ENCODE measurements at places on chromosomes 2 and 18.

GRCh38 chr2:229818230-229818629 is 103.6 kb downstream of the TRIP12 start:
- no peak for DNase-seq

GRCh38 chr2:173175222-173175621 is 99.6 kb downstream of the MAP3K20 start:
- DNase-seq = no peak

DNA sequence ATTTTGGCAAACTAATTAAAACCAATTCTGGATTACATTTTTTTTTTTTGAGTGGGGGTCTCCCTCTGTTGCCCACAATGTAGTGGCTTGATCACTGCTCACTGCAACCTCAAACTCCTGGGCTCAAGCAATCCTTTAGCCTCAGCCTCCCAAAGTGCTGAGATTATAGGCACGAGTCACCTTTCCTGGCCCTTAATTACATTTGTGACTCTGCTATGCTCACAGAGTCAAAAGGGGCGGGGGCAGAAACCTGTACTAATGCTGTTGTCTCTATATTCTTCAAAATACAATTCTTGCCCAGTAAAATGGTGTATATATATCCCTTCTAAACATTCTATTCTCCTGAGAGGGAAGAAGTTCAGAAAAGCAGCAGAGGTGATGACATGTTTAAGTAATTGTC is 23.2 kb downstream of the PRKD3 start:
- DNase-seq = no peak

- no peak for DNase-seq
Measured at GRCh38 chr2:110804915-110805314, 72.5 kb downstream of the ACOXL start.

DNA sequence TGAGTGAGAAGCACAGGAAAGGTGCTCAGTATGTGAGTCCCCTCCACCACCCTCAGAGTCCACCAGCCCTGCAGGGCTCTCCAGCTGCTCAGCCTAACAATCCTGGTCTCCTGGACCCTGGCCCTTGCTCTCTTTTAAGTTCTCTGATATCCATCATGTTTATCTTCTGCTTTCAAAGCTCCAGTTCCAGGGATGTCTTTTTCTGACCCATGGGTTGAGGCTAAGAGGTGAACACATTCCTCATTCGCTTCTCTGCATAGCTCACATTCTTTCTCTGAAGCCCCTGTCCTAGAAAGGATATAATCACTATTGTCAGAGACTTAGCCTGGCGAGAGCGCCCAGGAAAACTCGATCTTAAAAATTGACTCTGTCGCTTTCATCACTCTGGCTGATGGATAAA is 86.4 kb downstream of the ARL4C start:
- no peak for DNase-seq

- no peak for DNase-seq
Measured at GRCh38 chr2:99691926-99692325, 202.1 kb upstream of the REV1 start.

DNA sequence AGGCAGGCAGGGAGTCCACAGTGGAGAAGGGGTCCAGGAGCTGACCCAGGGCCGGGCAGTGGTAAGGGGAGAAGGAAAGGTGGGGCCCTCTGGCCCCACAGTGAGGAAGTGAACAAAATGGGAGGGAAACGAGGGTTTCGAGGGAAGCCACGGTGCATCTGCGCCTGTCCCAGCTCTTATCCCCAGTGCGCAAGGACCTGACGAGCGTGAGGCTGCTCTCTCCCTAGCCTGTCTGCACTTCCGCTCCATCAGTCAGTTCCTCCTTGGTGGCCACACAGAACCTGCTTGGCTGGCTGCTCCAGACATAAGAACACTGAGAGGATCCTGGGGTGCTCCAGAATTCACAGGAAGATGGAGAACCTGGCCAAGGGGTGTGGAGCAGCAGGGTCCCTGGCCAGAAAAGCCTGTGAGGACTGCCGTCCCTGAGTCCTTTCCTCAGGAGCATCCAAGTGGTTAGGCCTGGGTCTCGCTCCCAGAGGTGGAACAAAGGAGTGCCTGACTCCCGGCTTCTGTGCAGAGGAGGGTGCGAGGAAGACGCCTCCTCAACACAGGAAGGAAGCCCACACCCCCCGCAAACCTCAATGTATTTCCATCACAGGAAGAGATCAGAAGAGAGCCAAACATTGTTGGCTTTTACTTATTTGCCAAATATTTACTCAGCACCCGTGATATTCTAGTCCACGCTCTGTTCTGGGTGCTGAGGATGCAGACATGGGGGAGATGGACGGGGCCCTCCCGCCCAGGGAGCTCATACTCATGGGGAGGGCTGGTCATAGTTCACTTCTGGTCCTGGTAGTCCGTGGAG is 43.7 kb upstream of the SEMA4C start:
- peak; percentile 21 for DNase-seq

DNA sequence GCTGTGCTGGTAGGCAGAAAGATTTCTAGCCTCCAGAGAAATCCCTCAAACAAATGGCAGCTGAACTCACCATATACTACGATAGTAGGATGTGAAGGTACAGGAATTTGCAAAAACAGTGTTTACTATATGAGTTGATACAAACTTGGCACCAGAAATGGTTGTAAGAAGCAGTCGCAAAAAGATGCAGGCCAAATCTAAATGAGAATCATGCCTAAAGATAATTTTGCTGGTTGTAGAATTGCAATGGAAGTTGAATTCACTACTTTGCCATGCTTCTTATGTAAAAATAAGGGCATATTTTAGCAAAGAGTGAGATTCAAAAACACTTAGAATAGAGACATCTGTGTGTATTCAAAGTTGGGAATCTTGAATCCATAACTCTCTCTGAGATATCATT is 924.7 kb downstream of the SUCLG1 start:
- no peak for DNase-seq

DNA sequence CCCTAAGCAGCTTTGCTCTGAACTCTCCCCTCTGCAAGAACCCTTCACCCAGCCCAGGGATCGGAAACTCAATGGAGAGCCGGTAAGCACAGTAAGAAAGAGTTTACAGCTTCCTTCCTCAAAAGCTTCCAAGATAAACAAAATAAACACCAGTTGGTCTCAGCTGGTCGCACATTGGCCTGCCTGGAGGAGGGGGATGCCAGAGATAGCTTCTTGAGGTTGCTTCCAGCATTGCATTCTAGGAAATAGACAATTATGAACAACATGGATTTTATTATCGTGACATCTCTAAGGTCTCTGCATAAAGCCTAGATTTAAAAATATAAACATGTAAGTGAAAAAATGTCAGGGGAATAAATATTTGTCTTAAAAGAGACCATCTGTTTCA is 141.5 kb upstream of the PKDCC start:
- no peak for DNase-seq

DNA sequence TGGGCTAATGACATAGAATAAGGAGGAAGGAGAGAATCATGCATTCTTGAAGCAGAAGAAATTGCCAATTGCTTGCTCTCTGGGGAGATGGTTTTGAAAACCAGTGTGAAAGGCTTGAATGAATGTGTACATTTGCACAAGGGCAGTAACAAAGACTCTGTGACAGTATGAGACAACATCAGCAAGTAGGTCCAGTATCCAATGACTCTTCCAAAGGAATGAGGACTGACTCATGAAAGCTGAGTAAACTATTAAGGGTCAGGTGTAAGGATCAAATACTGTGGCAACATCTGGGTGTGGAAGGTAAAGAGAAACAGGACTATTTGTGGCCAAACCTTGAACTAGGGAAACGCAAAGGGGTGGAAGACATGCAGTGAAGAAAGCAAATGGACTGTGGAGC is 886.0 kb upstream of the CHAC2 start:
- DNase-seq = no peak

GRCh38 chr2:45938649-45939511 is 287.4 kb downstream of the PRKCE start:
- no peak for DNase-seq

DNA sequence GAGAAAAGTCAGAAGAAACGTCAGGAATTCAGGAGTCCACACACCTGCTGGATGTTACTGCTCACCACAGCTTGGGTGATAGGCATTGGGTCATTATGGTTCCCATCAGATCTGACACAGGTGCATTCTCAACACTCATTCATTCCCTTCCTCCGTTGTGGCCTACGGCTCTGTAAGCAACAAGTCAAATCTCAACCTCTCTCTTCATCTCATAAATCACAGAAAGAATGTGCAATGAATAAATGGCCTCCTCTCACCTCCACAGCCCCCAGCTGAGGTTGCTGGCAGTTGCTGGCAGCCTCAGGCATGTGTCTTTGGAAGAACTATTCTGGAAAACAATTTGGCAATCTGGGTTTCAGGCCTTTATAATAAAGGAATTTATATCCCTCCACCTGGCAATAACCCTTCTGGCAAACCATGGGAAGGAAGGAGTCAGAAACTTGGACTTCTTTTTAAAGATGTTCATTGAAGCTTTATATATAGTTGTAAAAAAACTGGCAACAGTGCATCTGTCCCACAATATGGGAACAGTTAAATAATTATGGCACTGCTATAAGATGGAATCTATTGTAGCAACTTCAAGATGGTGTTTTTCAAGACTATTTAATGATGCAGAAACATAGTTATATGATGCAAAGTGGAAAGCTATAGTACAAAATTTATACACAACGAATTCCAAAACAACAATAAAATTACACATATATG is 175.4 kb downstream of the ANAPC1 start:
- no peak for DNase-seq

DNA sequence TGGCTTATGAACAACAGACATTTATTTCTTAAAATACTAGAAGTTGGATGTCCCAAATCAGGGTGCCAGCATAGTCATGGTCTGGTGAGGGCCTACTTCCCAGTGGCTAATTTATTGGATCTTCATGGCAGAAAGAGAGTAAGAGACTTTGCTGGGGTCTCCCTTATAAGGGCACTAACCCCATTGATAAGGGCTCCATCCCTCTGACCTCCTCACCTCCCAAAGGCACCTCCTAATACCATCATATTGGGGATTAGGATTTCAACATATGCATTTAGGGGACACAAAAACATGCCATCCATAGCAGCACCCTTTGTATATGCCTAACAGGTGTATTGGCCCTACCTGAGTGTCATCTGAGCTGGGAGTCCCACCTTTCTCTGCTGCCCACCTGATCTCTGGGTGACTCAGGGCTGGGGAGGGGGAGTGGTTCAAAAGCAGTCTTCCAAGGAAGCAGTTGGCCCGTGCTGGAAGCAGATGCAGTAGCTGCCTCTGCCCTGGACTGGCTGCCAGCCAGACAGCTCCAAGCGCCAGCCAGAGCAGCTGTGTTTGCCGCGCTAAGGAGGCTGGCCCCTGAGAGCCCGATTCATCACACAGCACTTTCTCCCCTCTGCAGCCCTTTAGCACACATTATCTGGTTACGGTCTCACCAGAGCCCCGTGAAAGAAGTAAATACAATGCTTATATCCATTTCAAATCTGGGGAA is 84.6 kb downstream of the SMAD7 start:
- DNase-seq = no peak

DNA sequence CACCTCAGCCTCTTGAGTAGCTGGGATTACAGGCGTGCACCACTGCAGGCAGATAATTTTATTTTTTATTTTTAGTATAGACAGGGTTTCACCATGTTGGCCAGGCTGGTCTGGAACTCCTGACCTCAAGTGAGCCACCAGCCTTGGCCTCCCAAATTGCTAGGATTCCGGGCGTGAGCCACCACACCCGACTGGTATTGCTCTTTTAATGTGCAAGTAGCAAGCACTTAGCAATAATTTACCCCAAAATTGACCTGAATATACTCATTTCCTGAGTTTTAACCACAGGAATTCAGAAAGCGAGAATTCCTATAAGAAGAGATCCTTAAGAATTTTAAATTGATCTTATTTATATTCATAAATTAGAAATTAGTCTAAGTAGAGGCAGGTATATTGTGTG is 169.1 kb downstream of the CDH2 start:
- DNase-seq = no peak

DNA sequence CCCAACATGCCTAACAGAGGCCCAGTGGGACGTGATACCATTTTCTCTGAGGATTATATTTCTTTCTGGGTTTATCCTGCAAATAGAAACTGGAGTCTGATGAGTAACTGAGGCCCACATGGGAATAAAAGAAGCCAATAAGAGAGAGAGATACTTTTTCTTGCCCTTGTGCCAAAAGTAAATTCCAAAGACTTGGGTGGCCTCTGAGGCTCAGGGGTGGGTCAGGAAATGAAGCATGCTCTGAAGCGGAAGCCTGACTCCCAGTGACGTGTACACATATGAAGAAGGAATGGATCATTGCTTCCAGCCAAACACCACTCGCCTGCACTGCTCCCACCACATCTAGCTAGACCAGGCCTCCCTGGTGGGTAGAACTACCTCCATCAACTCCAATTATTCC is 273.6 kb upstream of the NCKAP5 start:
- DNase-seq = no peak

DNA sequence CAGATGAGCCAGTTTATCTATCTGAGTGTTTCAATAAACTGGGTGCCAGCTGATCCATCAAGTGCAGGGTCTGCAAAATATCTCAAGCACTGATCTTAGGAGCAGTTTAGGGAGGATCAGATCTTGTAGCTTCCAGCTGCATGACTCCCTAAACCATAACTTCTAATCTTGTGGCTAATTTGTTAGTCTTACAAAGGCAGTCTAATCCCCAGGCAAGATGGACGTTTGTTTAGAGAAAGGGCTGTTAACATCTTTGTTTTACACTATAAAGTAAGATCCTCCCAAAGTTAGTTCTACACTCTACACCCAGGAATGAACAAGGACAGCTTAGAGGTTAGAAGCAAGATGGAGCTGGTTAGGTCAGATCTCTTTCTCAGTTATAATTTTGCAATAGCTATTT is 28.7 kb upstream of the HNMT start:
- DNase-seq = no peak

DNA sequence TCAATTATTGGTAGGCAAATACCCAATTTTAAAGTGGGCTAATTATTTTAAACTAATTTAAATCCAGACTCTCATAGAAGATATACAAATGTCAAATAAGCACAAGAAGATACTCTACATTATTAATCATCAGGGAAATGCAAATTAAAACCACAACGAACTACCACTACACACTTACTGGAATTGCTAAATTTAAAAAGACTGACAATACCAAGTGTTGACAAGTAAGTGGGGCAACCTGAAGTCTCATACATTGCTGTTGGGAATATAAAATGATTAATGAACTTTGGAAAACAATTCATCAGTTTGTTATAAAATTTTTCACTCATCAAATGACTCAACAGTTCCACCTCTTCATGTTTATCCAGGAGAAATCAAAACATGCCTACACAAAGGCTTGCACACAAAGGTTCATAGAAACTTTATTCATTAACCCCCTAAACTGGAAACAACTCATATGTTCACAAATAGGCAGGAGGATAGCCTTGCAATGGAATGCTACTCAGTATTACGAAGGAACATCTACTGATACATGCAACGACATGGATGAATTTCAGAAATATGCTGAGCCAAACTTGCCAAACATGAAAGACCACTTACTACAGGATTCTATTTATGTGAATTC is 120.8 kb downstream of the MCFD2 start:
- DNase-seq = no peak

GRCh38 chr2:165691615-165692014 is 102.4 kb downstream of the GALNT3 start:
- DNase-seq = no peak
